ENCODE measurements at places on chromosomes 11 and 22.

DNA sequence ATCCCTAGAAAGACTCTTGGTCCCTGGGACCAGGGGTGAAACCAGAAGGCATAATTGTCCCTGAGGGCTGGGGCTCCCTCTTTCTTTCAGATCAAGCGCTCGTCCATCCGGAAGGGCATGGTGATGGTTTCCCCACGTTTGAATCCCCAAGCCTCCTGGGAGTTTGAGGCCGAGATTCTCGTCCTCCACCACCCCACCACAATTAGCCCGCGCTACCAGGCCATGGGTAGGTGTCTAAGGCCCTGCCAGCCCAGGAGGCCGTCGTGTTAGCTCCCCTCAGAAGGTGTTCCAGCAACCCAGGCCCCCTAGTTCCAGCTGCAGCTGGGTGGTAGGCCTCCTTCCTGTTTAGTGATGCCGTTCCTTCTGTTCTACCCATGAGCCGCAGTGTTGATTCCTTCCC lies 21.4 kb downstream of the GTPBP1 start:
- DNase-seq: no peak

DNA sequence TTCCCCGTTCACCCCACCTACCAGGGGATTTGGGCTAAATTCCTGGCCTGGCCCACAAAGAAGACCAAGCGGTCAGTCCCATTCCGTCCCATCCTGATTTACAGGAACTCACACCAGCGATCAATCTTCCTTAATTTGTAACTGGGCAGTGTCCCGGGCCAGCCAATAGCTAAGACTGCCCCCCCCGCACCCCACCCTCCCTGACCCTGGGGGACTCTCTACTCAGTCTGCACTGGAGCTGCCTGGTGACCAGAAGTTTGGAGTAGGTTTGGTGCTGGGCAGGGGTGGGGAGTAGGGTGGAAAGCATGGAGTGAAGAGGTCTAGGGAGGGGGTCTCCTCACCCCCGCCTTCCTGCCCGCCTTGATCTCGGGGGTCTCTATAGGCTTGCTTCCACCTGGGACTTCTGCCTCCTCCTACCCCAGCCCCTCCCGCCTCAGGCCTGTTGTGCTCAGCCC lies at the start of gene SERPING1:
SERPING1 (plus strand) TSS at position 225 of the 455 bp plus-strand sequence. CDS start 586 bp downstream, outside the sequence.
- no peak for DNase-seq

DNA sequence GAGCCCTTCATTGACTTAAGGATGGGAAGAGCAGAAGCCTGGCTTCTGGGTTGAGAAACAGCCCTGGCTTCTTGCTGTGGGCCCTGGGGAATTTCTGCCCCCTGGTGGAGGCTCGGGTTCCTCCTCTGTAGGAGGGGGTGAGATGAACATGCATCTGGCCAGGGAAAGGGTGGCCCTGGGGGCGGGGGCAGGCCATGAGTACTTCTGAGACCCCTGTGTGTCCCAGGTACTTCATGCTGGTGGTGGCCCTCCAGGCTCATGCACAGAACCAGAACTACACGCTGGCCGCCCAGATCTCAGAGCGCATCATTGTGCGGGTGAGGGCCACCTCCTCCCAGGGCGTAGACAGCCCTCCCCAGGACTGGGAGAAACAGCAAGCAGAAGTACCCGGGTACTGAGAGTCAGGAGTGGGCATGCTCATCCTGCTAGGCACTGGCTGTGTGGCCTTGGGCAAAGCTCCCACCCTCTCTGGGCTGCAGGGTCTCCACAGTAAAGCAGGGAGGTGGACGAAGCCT lies 15.8 kb downstream of the TMEM258 start:
- peak; percentile 62 for DNase-seq

DNA sequence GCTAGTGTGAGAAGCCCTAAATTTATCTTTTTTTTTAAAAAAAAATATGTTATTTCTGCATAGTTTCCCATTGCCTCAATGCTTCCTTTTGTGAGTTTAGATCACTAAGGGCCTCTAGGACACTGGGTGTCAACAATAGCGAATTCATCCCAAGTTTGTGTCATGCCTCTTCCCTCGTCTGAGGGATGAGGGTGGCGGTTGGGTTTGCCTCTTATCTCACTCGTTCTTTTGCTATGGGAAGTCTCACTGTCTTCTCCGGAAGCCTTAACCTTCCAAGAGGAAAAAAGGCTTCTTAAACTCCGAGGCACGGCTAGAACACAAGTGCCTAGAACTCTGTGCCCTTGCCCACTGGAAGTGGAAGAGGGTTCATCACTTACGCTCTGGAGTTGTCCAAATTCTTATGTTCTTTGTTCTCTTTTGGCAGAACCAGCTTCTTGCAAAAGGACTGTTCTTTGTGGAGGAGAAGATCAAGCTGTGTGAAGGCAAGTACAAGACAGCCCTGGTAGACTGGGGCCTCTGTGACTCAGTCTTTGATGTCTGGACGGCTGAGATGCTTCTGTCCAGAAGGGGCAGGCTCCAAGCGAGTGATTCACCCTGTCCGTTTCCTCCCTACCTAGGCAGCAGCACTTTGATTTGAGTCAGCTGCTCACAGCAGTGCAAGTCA lies 78.5 kb downstream of the TRAF6 start:
- DNase-seq: peak; percentile 95

DNA sequence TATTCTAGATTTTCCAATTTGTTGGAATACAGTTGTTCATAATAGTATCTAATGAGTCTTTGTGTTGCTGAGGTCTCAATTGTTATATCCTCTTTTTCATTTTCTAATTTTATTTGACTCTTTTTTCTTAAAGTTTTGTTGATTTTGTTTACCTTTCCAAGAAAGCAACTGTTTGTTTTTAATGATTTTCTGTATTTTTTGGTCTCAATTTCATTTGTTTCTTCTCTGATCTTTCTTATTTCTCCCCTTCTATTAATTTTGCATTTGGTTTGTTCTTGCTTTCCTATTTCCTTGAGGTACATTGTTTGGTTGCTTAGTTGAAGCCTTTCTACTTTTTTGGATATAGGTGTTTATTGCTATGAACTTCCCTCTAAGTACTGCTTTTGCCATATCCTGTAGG lies 5.2 kb upstream of the OR52A1 start:
- no peak for DNase-seq

DNA sequence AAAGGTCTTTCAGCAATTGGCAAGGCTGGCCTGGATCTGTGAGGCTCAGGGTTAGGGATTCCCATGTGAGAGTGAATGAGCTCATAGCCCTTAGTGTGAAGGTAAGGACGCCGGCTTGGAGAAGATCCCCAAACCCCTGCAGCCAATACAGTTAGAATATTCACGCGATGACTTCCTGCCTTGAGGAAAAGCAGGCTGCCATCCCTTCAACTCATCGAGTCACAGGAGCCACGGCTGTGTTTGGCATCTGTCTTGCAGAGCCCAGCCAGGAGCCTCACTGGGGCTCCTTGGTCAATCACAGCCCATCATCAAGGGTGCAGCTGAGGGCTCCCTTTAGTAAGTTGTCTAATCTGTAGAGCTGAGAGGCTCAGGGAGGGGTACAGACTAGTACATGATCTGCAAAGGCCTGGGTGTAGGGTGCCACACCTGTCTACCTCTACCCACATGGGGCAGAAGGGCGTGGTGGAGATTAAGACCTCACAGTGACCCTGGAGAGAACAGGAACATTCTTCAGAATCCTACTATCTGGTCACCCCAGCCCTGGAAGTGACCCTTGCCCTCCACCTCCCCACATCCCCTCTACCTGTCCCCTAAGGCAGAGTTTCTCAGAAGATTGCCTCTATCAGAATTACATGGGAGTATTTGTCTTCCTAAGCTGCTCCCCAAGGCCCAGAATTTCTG lies 18.5 kb downstream of the IL10RA start:
- DNase-seq: no peak

- peak; percentile 86 for DNase-seq
These were observed 82.3 kb upstream of the EED start for GRCh38 chr11:86162239-86162638.

DNA sequence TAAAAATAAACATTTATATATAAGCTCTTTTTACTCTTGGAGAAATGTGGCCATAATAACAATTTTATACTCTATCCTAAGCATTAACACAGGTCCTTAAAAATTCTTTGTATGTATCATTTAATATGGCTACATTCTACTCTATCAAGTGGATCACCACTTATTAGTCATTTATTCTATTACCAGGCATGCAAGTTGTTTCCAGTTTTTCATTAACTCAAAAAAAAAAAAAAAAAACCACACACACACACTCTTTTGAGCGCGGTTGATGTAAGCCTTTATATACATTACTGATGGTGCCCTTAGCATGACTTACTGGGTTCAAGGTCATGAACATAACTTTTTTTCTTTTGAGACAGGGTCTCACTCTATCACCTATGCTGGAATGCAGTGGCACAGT lies 47.1 kb upstream of the MICAL2 start:
- DNase-seq: no peak

- DNase-seq: peak; percentile 53
These were observed 12.3 kb downstream of the MB start for GRCh38 chr22:35604621-35605368.
